ENCODE measurements at places on chromosomes 2 and 18. TPM values are rescaled to one million over a fixed set of nuclear protein-coding genes. Genes with fewer than 3 reads are reported as not detected.

The LYPD1 gene
- not detected for total RNA-seq

GRCh38 chr2:158732573-158733429 is 62.3 kb upstream of the DAPL1 start:
- H3K4me3 ChIP-seq = no peak overlapping the region
- no peak overlapping the region for H3K27ac ChIP-seq
- DNase-seq = no peak
- H3K27me3 ChIP-seq = no peaks in the 10 kb centered on the region
- H3K4me1 ChIP-seq = no peaks in the 10 kb centered on the region
- H3K36me3 ChIP-seq = no peaks in the 10 kb centered on the region

The CABYR gene
- total RNA-seq = not detected

DNA sequence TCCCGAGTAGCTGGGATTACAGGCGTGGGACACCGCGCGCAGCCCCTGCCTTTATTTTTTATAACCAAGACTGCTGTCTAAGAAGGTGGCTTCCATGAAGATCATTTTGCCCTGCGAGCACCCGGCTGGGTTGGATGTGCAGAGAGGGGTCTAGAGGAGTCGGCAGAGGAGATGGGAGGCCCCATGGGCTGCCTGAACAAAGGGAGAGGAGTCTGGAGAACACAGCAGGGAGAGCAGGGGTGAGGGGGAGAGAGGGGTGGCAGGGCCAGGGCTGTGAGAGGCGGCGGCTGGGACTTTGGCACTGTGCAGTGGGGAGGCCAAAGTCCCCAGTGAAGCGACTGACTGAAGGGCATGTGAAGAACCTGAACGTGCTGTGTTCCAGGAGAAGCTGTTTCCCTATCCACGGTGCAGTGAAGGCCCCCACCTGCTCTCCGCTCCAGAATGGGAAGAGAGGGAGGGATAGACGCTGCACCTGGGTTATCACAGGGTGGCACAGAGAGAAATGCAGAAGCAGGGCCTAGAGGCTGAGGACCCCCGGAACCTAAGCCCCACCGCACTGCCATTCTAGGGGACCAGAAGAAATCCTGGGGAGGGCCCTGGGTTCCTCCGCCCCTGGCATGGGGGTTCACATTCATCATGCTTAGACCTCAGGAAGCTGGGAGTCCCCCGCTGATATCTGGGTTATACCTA is 24.8 kb upstream of the FOSL2 start:
- H3K36me3 ChIP-seq = no peaks in the 10 kb centered on the region
- no peak for DNase-seq
- H3K27me3 ChIP-seq = no peaks in the 10 kb centered on the region
- peaks cover 9% of the 10 kb centered on the region for H3K4me1 ChIP-seq
- H3K4me3 ChIP-seq = no peak overlapping the region
- H3K27ac ChIP-seq = no peak overlapping the region

DNA sequence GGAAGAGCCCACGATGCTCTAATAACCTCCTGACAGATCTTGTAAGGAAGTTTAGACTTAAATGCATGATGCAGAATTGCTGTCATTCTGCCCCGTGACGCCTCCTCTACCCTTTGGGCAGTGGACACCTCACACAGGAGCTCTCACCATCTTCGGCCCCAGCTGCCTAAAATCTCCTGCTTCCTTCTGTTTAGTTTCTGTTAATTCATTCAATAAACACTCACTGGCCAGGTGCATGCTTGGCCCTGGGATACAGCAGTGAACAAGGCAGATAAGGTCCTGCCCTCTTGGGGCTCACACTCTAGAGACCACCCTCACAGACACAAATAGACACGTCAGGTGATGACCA is 81.1 kb downstream of the SEPTIN10 start:
- H3K27me3 ChIP-seq = no peaks in the 10 kb centered on the region
- DNase-seq = no peak

The CHRNA1 gene
- total RNA-seq = not detected

- H3K36me3 ChIP-seq = no peaks in the 10 kb centered on the region
- H3K27me3 ChIP-seq = no peaks in the 10 kb centered on the region
- H3K4me1 ChIP-seq = no peaks in the 10 kb centered on the region
- no peak for DNase-seq
- no peak overlapping the region for H3K27ac ChIP-seq
Observed at GRCh38 chr2:190819840-190820301, 60.8 kb upstream of the GLS start.

The ATOH8 gene
- 0.74 TPM for total RNA-seq

The PROKR1 gene
- total RNA-seq = not detected

DNA sequence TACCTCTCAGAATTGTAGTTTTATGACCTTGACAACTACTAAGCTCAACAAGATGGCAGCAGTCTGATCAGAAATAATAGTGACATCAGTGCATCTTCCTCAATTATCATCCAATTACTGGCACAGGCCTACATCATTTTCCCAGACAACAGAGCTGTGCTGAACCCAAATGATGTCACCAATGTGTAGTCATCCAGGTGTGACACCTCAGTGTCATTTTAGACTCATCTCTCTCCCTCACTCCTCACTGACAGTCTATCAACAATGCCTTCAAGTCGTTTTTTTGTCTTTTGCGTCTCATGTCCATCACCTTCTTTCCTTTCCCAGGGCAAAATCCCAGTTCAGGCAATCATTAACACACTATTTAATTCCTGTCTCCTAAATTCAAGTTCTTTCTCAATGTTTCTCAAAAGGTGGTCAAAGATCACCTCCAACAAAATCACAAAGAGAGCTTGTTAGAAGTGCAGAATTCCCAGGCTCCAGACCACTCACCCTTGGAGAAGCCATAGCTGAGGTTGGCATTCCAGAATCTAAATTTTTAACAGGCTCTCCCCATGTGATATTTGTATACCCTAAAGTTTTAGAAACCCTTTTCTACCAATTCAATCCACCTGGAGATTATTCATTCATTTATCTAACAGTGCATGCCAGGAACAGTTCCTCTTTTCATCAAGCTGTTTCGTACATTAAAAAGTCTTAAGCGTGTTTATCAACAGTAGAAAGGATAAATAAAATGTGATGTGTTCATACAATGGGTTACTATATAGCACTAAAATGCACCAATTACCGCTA is 125.3 kb upstream of the KLF7 start:
- no peak overlapping the region for H3K27ac ChIP-seq
- DNase-seq = no peak
- no peaks in the 10 kb centered on the region for H3K27me3 ChIP-seq
- H3K36me3 ChIP-seq = no peaks in the 10 kb centered on the region
- no peak overlapping the region for H3K4me3 ChIP-seq
- no peaks in the 10 kb centered on the region for H3K4me1 ChIP-seq

DNA sequence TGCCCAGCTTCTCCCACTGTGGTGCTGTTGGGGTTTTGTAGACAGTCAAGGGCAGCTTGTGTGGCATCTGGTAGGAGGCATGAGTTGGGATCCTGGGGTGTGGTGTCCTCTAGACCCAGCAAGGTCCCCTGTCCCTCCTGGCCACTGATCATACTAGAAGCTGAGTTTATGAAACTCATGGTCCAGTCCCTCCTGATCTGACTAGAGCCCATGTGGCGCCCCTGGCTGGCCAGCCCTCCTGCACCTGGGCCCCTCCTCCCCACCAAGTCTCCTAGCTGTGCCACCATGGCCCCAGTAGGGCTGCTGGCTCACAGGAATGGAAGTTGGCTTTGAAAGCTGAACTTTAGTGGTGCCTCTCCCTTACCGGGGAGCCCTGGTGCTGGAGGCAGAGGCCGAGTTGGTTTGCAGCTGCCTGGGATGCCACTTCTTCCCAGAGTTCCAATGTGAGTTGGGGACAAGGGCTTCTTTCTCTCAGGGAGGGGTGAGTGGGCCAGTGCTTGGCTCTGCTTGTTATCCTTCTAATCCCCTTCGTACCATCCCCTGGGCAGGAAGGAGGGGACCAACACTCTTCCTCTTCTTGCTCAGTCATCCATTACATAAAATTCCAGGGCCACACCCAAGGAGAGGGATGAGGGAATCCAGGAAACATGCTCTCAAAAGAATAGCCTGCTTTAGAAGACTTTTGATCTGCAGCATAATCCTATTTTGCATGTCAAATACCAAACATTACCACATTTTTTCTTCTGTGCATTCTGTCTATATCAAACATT is 37.5 kb upstream of the HAAO start:
- no peaks in the 10 kb centered on the region for H3K4me1 ChIP-seq
- H3K36me3 ChIP-seq = no peaks in the 10 kb centered on the region
- H3K4me3 ChIP-seq = no peak overlapping the region
- H3K27ac ChIP-seq = no peak overlapping the region
- H3K27me3 ChIP-seq = no peaks in the 10 kb centered on the region
- DNase-seq = no peak

The CFAP221 gene
- total RNA-seq = 0.96 TPM

DNA sequence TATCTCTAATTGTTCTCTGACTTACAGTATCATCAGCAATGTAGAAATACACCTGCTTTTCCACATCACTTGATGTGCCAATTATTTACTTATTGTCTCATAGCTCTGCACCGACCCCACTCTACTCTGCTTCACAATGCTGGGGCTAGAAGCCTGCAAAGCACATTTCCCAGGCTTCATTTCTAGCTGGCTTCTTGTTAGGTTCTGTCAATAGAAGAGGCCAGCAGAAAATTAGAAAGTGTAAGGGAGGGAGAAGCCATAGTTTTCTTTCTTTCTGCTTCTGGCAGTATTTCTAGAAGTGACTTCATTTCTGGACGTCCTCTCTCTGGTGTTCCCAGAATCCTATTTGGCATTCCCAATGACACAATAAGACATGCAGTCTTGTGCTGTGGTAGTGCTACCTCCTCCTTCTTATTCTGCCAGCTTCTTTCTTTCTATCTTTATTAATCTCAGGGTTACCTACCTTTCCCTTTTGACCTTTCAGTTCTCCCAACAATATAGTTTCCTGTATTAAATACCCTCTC is 12.5 kb upstream of the TANC1 start:
- H3K4me1 ChIP-seq = peaks cover 11% of the 10 kb centered on the region
- no peaks in the 10 kb centered on the region for H3K36me3 ChIP-seq
- no peak for DNase-seq
- H3K27me3 ChIP-seq = no peaks in the 10 kb centered on the region
- no peak overlapping the region for H3K4me3 ChIP-seq

DNA sequence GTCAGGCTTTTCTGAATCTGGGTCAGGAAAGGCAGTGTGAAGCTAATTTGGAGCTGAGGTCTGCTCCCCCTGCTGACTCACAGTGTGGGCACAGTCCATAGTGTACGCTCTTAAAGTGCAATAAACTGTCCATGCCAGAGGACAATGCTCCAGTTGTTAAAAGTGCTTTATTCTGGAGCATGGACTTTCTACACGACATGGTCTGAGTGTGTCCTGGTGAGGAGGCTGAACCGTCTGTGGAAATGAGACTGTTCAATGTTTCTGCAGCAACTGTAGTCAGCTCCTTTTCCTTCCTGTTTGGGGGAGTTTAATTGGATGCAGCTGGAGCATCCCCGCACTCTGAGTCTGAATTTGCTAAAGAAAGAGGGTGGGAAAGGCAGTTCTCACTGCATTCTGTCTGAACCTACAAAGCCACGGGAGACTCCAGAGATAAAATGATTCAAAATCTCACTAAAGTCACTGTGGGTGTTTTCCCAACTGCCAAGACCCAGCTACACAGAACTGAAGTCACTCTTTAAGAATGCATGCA is 110.2 kb upstream of the TRIB2 start:
- no peaks in the 10 kb centered on the region for H3K36me3 ChIP-seq
- no peak overlapping the region for H3K4me3 ChIP-seq
- DNase-seq = no peak
- no peak overlapping the region for H3K27ac ChIP-seq

The G6PC2 gene
- not detected for total RNA-seq

DNA sequence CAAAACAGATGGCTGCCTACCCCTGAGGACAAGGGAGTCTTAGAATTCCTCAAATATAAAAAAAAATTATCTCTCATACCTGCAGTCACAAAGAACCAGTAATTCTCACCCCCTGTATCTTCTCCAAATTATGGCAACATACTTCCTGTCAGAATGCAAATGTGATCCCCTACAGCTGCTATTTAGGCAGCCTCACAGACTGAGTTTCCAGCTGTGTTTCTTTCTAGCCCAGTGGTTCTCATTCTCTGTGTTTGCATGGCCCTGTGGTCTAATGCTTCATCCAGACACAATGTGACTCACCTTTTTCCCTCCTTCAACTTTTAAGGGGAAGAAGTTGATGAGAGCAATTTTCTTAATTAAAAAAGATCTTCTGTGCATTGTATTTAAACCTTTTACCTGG is 726.3 kb downstream of the TSN start:
- no peak overlapping the region for H3K27ac ChIP-seq
- no peaks in the 10 kb centered on the region for H3K27me3 ChIP-seq
- H3K4me1 ChIP-seq = no peaks in the 10 kb centered on the region
- DNase-seq = no peak
- no peak overlapping the region for H3K4me3 ChIP-seq

- DNase-seq = no peak
- peaks cover 3% of the 10 kb centered on the region for H3K27me3 ChIP-seq
Observed at GRCh38 chr18:13562494-13563029, 163.8 kb downstream of the FAM210A start.

DNA sequence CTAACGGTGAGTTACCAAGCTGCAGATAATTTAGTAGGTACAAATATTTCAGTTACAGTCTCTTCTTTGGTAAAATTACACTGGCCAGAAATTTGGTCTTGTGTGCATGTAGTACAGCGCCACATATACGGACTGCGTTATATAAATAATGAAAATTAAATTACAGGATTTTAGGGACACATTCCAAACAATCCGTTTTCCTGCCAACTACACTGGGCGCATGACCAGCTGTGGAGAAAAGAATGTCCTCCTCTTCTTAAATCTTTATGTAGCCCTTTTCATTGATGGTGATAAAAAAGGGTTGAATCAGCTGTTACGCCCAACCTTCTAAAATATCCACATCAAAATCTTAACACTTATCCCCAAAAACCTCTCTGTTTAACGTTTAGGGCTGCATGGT is 37.5 kb downstream of the TCF4 start:
- no peaks in the 10 kb centered on the region for H3K27me3 ChIP-seq
- no peak overlapping the region for H3K4me3 ChIP-seq
- no peak overlapping the region for H3K27ac ChIP-seq
- no peaks in the 10 kb centered on the region for H3K36me3 ChIP-seq
- no peaks in the 10 kb centered on the region for H3K4me1 ChIP-seq

- no peak overlapping the region for H3K4me3 ChIP-seq
- H3K27ac ChIP-seq = no peak overlapping the region
- DNase-seq = no peak
- H3K4me1 ChIP-seq = peaks cover 12% of the 10 kb centered on the region
- H3K27me3 ChIP-seq = no peaks in the 10 kb centered on the region
Observed at GRCh38 chr18:79606621-79607331, 72.8 kb upstream of the CTDP1 start.

GRCh38 chr2:49490710-49491109 is 336.4 kb upstream of the FSHR start:
- no peak for DNase-seq
- no peak overlapping the region for H3K4me3 ChIP-seq

The SPDYA gene
- 1.2 TPM for total RNA-seq
